Amygdala (tissue), 56 donors: ENCODE measurements at places on chromosomes 7 and 10.

DNA sequence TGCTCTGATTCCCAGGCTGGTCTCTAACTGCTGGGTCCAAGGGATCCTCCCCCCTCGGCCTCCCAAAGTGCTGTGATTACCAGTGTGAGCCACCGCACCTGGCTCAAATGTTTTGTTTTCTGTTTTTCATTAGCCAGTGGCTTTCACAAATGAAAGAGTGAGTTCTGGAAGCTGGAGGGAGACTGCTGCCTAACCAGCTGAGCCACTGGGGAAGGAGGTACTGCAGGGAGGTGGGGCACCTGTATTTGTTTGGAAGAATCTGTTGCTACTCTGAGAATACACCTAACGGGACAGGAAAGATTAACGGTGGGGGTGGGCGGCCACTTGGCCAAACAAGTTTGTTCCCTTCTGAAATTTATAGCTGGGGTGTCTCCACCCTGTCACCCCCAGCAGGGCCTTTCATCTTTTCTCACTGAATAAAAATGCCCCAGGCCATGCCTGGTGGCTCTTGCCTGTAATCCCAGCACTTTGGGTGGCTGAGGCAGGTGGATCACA lies 4.7 kb downstream of the STOX1 start:
- no peak for DNase-seq

GRCh38 chr10:71468363-71469094 lies 71.8 kb downstream of the CDH23 start:
- no peak for DNase-seq

- no peak for DNase-seq
Measured at GRCh38 chr10:9060314-9060713, 1005.8 kb downstream of the GATA3 start.

DNA sequence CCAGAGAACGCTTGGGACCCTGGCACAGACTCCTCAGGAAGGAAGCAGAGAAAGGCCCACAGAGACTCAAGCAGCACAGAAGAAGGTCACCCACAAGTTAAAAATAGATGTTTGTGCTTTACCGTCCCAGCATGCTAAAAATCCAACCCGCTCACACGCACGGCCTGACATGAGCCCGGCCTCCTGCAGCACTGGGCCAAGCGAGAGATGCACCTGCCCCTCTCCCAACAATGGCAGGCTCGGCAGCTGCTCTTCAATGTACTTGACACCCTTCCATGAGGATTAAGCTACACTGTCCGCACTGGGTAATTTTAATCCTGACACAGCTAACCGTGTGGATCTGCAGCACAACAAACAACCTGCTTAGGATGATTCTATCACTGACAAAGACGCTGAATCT lies 9.3 kb downstream of the DIP2C start:
- DNase-seq: no peak

- DNase-seq: no peak
Measured at GRCh38 chr10:97378933-97379921, 21.9 kb downstream of the RRP12 start.

- DNase-seq: no peak
Measured at GRCh38 chr7:1851721-1852516, 181.8 kb downstream of the ELFN1 start.

GRCh38 chr7:101634196-101634717 lies 5.2 kb upstream of the MYL10 start:
- DNase-seq: no peak

DNA sequence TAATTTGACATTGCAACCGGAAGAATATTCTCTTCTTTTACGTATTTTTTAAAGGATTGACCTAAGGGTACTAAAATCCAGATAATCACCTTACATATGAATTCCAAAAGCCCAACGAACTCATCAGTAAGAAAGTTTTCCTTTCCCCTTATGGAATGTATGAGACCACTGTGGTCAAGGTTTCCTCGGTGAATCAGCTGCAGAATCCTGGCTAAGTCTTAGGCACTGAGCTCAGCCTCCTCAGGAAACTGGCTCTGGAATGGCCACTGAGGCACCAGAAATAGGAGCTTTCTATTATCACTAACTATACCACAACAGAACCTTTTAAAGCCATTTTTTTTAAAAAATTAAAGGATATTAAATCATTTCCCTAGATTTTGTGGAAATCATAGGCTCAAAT lies 21.0 kb downstream of the SVIL start:
- DNase-seq: no peak

DNA sequence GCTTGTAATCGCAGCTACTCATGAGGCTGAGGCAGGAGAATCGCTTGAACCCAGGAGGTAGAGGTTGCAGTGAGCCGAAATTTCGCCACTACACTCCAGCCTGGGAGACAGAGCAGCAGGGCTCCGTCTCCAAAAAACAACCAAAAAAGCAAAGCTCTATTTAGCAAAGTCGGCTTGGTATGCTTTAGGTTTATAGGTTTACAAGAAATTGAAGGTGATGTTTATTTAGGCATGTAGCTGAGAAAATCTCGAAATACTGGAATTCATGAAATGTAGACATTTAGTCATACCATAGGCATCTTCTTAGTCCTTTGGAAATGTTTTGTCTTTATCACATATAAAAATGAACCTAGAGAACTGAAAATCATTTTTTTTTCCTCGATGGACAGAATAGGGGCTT lies 453.8 kb upstream of the ANKRD30A start:
- DNase-seq: no peak

DNA sequence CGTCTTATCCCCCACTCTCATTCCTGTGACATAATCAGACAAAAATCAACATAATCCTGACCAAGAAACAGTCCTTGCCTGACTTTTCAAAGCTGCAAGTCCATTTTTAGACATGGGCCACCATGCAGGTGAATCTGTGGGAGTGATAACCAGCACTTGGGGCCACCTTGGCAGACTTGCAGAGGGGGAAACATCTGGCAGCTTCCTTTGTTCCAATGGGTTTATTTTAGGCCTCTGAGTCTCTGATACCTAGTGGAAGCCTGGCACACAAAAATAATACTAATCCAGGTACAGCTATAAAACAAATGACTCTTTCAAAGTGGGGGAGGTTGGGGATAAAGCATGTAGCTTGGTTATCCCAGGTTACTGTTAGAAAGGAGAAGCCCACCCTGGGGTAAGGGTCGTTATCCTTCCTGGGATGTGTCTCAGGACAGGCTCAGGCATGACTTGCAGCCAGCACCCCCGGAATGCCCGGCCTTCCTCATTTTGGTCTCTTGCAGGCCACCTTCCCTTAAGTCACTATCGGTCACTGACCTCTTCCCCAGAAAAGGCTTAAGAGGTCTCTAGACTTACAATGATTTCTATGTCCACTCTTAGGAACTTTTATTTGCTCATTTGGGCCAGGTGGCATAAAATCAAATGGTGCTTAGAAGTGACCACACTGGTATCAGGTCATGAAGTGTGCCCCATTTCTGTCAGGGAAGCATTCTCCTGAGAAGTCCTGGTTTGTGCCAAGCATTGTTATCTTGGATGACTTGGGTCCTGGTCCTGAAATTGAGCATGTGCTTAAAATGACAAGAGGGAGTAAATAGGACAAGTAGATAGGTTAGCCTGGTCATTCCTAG lies 37.6 kb downstream of the EEPD1 start:
- no peak for DNase-seq

- no peak for DNase-seq
Measured at GRCh38 chr10:62527019-62527827, 153.1 kb downstream of the ZNF365 start.
